8988T (cell line): ENCODE measurements at places on chromosomes 6 and 20.

DNA sequence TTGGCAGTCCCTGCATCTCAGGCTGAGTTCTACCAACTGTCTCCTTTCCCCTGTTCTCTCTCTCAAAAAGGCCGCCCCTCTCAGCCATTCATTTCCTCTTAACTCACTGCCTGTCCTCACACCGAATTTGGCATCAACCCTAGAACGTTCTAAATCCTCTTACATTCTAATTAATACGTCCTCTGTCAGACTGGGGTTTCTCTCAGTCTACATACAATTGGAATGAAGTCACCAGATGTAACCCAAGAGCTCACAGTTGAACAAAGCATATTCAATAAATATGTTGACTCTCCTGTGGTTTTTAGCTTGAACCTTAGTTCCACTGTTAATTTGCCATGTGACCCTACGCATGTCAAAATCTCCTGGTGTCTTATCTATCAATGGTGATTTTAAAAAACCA is 269.6 kb downstream of the CLIC5 start:
- DNase-seq, result no peak

DNA sequence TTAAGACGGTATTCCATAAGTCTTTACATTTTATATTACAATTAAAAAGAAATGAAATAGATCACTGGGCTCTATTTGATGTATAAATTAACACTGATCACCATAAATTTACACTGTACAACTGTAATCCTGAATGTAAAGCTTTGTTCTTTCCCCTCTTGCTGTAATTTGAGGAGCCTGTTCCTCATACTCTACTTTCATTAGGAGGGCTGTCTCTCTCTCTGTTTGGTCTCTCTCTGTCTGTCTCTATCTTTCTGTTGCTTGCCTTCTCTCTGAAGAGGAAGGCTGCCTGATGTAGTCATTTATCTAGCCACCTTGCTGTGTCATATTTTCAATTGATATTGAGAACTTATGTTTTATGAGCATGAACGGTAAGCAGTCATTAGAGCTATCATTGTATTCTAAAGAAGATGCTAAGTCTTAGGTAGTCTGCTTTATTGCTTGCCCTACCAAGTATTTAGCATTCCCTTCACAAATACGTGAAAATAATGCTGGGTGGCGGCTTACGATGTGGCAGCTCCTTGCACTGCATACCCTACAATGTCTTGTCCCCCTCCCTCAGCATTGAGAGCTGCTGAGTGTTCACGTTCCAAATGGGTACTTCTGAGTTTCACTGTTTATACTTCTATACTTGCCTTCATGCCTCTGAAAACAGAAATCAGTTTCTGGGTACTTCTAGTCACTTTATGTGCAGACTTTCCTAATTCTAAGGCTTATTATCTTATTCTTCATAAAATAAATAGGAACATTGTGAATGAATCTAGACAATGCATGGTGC is 205.5 kb downstream of the NKAIN2 start:
- no peak for DNase-seq

- DNase-seq, result no peak
Measured at GRCh38 chr6:52106994-52107393, 19.6 kb upstream of the PKHD1 start.

DNA sequence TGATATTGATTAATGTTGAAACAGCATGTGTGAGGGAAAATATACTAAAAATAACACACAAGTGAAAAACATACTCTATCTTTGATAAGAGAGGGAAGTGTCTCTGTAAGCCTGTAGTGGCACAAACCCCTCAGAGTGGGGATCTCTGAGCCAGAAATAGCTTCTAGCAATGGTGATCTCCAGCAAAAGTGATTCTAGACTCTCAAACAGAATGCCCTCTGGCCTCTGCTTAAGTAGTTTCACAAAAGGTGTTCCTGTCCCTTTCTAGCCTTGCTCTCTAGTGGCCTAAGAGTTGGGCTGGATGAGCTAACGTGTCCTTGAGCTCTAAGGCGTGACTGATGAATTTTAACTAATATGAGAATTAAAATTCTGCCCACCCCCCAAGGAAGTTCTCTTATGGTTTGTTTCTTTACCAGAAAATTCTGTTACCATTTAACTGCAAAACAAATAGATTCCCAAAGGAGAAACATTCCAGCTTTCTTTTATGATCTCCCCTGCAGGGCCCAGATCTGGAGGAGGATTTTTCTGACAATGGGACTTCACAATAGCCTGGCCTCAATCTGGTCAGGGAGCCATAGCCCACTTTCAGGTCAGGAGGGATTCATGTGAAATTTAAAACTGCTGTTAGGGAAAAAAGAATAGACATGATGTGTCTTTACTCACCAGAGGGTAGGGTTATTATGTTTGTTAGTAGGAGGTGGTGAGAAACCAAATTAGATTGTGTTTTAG is 182.5 kb upstream of the LAMP5 start:
- no peak for DNase-seq

- DNase-seq, result no peak
Measured at GRCh38 chr6:135329851-135330803, 149.0 kb downstream of the MYB start.

GRCh38 chr20:41631826-41632225 is 13.6 kb upstream of the CHD6 start:
- no peak for DNase-seq

- no peak for DNase-seq
Measured at GRCh38 chr20:43923322-43923721, 8.7 kb downstream of the TOX2 start.

DNA sequence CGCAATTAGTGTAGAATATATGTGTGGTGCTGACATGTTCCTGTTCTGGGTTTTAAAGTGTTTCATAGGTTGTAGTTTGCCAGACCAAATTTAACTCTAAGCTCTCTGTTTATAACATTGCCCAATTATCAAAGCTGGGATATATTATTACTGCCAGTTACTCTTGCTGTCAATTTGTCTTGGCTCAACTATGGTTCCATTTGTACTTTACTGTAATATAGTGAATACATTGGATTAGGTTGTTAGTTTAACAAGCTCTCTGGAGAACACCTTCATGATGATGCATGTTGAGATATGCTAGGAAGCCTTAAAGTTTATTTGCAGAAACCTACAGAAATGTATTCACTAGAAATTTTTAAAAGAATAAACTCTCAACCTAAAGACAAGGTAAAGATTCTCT is 259.6 kb downstream of the ZFAND3 start:
- DNase-seq, result no peak

- no peak for DNase-seq
Measured at GRCh38 chr6:130520801-130521200, 155.0 kb downstream of the TMEM200A start.

GRCh38 chr6:110951986-110952794 is 6.3 kb upstream of the GTF3C6 start:
- DNase-seq, result no peak

DNA sequence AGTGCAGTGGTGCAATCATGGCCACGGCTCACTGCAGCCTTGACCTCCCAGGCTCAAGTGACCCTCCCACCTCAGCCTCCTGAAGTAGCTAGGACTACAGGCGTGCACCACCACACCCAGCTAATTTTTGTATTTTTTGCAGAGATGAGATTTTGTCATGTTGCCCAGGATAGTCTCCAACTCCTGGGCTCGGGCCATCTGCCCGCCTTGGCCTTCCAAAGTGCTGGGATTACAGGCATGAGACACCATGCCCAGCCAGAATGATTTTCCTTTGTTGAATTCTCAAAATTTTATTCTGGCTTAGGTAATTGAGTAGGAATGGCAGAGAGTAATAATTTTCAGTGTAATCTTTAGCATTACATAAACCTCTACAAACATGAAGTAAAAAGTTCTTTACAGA is 37.1 kb downstream of the SLC16A10 start:
- no peak for DNase-seq

DNA sequence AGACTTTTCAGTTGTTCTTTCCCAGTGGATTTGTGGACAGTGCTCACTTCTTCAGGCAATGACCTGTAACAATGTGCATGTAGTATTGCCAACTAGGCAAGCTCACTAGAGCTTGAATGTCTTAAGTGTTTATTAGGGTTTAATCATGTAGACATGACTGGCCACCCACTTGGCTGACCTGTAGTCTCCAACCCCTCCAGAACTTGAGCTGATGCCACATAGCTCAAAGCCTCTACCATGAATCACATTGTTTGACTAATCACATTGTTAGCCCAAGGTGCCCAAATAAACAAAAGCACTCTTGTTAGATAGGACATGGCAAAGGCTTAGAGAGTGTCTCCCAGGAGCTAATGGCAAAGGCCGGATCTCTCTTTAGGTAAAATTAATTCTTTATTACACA is 272.7 kb downstream of the GRIK2 start:
- no peak for DNase-seq

DNA sequence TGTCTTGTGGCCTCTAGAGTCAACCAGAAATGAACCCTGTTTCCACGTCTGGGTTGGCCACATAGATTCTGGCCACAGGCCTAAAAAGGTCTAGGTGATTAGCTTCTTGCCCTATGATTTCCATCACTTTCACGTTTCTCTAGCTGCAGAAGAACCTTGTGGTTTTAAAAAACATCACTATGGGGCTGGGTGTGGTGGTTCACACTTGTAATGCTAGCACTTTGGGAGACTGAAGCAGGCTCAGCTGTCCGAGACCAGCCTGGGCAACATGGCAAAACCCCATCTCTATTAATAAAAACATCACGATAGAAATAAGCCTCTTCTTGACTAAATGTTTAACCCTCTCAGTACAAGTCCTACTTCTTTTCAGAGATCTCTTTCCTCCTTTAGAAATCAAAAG is 27.6 kb downstream of the POLR1C start:
- DNase-seq, result no peak

DNA sequence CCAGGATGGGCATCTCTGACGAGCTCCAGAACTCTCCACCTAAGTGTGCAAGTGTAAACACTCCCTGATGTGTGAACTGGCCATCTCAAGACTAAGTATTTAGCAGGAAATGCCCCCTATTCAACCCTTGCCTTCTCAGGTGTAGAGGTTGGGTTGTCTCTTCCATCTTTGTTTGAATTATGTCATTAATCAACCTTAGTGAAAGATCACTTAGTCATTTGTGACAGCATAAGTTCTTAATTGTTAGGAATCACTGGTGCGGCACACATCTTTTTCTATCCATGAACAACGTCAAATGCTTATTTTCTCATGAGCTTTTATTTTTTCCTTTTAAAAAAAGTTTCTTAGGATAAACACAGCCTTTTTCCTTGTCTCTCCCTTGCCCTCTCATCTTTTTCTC is 151.6 kb downstream of the ESR1 start:
- DNase-seq, result no peak
